ENCODE measurements at places on chromosomes 16 and 17.

DNA sequence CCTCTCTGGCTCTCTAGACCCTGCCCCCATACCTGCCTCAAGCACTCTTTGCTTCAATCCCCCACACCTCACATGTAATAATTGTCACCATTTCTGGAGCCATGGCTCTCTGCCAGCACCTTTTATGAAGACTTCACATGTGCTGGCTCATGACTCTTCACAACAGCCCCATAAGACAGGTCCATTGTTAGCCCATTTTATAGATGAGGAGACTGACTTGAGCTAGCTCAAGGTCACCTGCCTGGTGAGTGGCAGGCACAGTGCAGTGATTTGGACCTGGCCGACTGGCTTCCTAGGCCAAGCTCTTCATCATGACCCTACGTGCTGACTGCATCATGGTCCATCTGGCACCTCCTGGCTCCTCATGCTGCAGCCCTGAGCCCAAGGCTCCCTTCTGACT, 25.0 kb downstream of the FAM20A start:
- DNase-seq: no peak

GRCh38 chr16:11180489-11180888, 75.5 kb downstream of the SOCS1 start:
- no peak for DNase-seq

GRCh38 chr17:77666881-77667395, 291.6 kb upstream of the TNRC6C start:
- DNase-seq: peak; percentile 25

- DNase-seq: no peak
Measured at GRCh38 chr17:74531231-74531761, at the start of gene CD300LB. Gene CD300LB (minus strand): TSS chr17:74531475. CDS start chr17:74531350, 125 bp downstream.

DNA sequence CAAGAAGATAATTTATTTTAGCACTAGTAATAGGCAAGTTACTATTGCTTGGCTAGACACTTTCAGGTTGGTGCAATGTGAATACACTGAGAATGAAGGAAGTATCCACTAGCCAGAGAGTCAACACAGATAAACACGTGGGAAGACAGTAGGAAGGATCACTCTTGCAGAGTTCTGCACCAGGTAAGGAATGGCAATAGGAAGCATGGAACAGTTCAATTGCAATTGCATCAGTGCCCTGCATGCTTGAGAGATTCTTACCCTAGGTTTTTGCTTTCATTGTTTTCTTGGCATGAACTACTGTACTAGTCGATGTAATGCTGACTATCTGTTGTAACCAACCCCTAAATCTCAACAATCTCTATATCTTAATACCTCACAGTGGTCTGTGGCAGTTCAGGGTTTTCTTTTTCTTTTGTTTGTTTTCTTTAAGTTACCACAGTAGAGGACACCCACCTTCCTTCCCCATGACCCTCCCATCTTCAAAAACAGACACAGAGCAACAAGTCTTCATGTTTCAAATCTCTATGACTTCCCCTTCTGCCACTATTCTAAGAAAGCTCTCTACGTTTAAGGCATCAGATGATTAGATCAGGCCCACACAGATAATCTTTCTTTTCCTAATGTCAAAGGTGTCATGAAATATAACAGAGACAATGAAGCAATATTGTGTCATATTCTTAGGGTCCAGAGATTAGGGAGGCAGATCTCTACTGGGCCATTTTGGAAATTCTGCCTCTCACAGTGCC, 18.1 kb upstream of the ABCA8 start:
- no peak for DNase-seq

DNA sequence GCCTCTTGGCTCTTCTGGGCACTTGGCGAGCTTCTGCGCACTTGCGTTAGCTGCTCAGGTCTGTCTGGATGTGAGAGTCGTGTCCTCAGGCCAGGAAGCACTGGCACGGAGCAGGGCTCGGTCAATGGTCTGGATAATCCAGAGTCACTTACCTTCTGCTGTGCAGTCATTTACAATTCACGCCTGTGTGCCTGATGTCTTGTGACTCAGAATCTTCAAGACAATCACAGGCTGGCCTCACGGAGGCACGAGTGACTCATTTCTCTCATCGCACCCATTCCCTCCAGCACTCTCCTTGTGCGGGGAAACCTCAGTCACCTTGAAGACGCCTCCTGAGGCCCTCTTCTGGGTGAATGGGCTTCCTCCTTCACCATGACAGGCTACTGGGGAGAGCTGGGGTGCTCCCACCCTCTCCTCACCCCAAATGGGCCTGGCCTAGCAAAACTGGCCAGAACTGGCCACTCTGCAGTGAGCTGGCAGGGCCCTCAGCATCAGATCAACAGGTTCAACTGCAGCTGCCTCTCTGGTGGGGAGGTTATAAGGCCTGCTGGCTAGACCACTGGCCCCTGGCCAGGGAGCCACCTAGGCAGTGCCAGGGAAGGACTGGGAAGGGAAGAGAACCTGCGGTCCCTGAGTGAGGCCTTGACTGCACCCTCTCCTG, 1.9 kb upstream of the CAPN15 start:
- DNase-seq: no peak

DNA sequence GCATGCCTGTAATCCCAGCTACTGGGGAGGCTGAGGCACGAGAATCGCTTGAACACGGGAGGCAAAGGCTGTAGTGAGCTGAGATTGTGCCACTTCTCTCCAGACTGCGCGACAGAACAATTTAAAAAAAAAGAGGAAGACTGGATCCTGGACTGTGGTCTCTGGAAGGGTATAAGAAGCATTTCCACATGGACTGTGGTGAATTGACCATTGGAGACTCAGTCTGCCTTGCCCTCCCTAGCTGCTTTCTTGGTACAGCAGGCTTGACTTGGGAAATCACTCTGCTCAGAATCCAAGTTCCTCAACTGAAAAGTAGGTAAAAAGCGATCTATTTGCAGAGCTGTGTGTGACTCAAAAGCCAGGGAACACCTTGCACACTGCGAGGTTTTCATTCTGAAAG, 1.0 kb upstream of the MGRN1 start:
- DNase-seq: no peak

DNA sequence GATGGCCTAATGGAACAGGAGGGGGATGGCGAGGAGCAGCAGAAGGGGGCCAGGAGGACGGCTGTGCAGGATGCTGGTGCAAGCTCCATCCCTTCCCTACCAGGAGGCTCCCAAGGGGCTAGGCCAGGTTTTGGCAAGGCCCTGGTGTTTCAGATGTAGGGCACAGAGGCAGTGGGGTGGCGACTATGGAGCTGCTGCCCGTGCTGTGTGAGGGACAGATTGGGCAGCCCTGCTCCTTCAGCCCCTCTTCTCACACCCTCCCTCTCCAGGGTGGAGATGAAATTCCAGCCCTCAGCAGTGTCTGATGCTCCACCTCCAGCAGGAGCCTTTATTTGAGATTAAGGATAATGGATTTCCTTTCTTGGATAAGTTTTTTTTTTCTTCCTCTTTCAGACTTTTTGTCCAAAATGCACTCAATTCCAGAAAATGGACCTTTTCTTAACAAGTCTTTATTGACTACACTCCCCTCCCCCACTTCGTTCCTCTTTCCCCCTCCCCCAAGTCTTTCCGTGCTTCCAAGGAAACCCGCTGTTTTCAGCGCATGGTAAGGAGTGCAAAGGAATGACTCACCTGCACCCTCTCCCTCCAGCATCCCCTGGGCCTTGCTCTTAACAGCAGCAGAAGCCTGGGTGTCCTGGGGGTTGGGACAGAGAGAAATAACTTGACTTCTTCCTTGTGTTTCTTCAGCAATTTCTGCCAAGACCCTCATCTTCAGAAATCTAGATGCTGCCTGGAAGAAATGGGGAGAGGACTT, 95.2 kb downstream of the CCDC182 start:
- DNase-seq: no peak
